HS-27A (cell line): ENCODE measurements at places on chromosomes 2 and 18.

- no peak for DNase-seq
Observed at GRCh38 chr18:41828137-41828536, 126.9 kb upstream of the PIK3C3 start.

DNA sequence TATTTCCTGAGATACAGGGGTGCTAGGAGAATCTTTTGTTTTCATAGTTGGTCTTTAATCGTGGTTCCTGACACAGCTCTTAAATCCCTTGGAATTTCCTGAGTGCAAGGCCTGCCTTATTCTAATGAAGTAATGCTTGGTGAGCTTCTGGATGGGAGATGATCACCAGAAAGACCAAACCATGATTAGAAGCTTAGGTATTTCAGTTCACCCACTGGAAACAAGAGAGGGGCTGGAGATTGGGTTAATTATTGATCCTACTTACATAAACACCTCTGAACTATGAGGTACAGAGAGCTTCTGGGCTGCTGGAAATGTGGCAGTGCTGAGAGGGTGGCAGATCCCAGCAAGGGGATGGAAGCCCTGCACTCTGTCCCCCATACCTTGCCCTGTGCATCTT lies 406.8 kb downstream of the THSD7B start:
- peak; percentile 72 for DNase-seq

- DNase-seq = no peak
Observed at GRCh38 chr2:189657867-189658266, 3.4 kb upstream of the ASNSD1 start.

DNA sequence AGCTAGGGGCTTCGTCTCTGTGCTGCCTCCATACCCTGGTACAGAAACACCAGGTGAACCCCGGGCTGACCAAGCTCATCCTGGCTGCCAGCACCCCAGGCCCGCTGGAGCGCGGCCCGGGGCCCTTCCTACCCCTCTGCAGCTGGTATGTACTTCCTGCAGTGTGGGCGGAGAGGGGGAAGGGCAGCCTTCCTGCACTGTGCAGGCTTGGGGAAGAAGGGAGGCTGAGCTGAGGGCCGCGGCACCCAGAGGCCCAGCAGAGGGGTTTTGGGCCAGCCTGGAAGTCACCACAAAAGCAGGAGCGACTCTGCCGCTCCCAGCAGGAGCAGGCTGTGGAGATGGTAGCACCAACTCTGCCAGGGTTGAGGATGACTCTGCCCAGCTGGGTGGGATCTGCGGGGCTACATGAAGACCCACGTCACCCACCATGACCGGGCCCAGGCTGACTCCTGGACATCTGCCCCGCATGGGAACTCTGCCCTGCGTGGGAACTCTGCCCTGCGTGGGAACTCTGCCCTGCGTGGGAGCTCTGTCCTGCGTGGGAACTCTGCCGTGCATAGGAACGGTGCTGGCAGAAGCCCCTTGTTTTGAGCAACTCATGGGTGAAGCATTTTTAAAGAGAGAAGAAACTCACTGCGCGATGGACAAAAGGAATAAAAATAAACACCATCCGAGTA lies 273.3 kb downstream of the NDUFA10 start:
- DNase-seq = no peak

DNA sequence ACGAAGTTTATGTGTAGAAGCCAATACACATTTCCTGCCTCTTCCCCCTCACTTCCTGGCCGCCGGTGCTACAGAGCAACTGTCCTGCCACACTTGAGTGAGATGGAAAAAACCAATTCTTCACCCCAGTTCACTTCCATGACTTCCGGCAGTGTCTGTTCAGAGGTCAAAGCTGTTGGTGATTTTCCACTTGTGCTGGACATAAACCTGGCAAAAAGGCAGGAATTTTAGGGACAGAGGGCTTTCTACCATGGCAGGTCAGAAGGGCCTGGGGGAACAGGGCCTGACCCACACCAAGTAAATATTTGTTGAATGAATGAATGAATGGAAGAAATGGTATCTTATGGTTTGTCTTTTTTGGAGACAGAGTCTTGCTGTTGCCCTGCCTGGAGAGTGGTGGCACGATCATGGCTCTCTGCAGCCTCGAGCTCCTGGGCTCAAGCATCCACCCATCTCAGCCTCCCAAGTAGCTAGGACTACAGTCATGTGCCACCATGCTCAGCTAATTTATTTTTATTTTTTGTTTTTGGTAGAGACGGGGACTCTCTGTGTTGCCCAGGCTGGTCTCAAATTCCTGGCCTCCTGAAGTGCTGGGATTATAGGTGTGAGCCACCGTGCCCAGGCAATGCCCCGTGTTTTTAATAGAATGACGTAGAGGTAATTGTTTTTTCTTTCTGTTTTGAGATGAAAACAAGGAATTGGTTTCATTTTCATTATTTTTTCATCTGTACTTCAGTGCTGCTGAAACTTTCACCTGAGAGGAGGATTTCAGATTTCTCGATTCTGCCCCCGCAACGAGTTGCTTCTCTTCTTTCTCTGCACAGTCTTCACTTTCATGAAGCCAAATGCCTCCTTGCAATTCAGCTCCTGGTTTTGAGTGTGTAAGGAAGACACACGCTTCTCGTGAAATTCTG lies 48.0 kb upstream of the LPIN2 start:
- no peak for DNase-seq

DNA sequence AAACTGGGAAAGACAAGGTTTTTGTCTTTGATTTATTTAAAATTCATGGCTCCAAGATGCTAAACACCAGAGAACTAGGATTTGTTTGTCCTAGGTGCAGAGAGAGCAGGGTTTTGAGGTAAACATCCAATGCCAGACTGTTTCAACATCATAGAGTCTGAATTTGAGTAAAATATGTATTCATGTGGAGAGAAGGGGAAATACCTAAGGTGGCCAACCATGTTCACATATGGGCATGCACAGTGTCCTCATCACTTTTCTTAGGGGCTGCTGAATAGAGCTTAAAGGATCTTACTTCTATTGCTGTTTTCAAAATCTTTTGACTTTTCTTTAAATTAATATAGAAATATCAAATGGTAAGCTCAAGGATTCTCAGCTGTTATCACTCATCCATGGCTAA lies 287.0 kb upstream of the CCDC68 start:
- DNase-seq = no peak

DNA sequence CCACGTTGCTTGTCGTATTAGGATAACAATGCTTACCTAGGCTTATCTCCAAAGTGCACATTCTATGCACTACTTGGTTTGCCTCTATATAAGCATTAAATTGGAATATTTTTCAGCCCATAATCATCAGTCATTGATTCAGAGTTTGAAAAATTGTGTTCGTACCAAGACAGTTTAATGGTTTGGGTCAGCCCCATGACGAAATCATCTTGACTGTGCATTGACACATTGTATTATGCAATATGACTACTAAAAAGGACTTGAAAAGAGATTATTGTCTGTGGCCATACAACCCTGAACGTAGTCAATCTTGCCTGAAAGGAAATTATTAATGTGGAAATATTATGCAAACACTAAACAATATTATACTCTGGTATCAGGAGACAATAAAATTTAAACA lies 141.3 kb downstream of the EML6 start:
- DNase-seq = no peak

DNA sequence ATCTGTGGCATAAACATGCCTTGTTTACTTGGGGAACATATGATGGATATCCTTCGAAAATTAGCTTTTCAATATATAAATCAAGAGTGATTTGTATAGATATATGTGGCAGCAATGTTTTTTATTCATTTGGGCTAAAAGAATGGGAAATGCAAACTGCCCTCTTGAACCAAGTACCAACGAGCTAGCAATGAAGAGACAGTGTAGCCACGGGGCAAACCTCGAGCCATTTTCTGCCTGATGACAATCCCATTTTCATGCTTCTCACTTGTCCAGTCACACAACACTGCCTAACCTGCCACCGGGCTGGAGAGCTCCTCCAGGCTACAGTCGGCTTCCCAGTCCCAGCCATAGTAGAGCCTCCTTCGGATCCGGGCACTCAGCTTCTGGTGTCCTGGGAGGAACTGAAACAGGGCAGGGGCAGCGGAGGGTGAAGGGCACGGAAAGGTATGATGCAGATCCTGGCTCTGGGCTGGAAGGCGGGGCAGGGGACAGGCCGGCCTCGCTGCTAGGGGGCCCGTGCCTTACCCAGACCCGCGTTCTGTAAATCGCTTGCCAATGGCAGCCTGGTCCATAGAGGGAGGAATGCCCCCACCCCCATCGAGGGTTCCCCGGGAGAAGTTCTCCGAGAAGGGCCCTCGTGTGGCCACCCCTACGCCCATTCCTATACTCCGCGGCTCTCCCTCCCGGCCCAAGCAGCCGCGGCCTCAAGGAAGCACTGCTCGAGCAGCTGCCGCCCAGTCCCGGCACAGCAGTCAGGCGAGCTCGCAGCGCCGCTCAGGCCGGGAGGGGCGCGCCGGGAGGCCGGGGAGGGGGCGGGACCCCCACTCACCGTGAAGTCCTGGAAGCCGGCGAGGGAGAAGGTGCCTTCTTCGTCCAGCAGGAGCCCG lies 552 bp downstream of the CNPPD1 start:
- DNase-seq = no peak

DNA sequence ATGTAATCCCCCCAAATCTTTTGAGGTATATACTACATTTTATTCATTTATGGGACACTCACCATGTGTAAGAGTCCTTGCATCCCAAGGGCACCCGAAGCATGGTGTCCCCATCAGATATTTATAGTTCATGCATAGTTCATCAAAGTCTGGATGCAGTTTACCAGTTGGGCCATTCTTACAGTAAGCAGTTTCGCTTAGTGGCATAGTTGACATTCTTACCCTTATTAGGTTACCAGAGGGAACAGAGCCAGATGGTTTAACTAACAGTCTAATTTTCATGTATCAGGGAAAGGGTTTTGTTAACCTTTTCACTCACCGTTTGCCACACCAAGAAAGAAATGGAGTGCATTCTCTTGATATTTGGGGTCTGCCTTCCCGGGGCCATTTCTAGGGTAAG lies 7.1 kb downstream of the ZNF407 start:
- no peak for DNase-seq

DNA sequence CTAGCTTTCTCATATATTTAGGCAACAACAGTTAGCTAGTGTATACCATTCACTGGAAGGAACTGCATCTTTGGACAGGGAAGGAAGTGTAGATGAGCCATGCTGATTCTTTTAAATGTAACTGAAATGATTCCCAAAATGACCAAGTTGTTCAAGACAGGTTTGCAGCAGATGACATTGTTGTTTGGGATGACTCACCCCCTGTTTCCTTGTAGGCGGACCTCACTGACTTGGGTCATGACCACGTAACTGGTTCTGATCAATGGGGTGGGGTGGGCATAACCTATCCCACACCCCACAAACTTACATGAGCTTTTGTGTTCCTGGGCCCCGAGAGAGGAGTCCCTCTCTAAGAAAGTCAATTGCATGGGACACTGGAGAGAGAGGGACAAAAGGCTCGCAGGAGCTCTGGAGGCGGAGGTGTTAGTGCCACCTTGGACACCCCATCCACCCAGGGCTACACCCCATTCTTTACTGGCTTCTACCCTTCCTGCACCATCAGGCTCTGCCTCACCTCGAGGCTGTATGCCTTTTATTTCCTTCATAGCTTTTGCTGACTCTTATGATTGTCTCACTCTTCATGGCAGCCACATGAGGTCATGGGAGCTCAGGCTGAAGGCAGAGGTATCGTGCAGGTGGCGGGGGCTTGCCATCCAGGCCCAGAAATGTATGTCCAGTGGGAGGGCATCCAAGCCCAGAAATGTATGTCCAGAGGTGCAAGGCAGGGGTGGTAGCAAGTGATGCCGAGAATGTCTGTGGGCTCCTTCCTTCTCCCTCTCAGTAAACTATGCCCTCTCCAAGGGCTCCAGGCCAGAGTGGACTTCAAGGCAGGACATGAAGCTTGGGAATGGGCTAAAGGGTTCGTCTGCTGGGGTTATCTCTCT lies 108.0 kb downstream of the TWIST2 start:
- DNase-seq = no peak

- DNase-seq = no peak
Observed at GRCh38 chr2:3645745-3646389, 12.1 kb upstream of the ALLC start.

- no peak for DNase-seq
Observed at GRCh38 chr2:100409975-100410647, 7.4 kb downstream of the CHST10 start.

DNA sequence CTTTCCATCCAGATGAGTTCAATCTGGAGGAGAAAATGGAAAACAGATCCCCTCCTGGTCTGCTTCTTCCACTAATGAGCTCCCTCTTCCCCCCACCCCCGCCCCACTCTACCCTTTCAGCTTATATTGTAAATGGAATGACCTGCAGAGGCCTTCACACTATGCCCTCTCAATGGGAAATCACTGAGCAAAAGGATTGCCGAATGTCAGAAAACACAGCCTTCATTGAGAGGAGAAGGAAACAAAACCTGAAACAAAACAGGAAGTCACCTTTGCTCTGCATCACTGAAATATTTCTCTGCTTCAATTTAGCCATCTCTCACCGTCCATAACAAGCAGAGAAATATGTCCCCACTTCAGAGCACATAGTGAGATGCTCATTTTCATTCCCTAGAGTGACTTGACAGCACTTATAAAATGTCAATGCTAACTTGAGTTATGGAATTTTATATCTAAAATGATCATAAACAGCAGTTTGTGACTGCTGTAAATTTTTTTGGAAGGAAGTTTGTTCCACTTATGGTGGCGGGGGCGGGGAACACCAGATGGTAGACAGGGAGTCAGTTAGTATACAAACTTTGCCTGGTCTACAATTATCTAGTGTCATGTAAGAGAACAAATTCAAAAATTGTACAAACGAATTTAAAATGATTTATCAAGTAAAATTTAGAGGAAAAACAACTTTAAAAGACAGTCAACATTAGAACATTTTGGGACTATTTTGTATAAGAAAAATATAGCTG lies 1.8 kb upstream of the FRZB start:
- DNase-seq = no peak

GRCh38 chr2:236960531-236960930 lies 125.2 kb upstream of the COPS8 start:
- no peak for DNase-seq

- DNase-seq = no peak
Observed at GRCh38 chr2:72562451-72563153, 263.2 kb downstream of the EXOC6B start.

DNA sequence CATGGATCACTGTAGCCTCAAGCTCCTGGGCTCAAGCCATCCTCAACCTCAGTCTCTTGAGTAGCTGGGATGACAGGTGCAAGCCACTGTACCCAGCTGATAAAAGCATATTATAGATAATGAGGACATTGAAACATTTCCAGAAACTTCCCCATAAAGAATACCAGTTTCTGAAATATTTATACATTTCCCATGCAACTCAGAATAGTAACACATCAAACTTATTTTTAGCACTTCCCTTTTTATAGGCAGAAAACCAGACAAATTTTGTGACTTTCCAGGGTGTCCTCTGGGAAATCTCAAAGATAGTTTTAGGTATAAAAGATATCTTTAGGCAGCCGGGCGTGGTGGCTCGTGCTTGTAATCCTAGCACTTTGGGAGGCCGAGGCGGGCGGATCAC lies 25.1 kb upstream of the DPYSL5 start:
- no peak for DNase-seq

DNA sequence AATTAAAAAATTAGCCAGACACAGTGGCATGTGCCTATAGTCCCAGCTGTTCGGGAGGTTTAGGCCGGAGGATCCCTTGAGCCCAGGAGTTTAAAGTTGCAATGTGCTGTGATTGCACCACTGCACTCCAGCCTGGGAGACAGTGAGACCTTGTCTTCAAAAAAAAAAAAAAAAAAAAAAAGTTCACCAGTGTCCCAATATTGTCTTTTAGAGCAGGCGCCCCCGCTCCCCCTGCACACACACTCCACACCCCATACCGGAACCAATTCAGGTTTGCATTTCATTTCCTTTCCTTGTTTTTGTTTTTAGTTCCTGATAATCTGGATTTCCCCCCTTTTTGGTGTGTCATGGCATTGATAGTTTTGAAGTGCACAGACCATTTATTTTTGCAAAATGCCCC lies 10.4 kb downstream of the TMEM87B start:
- no peak for DNase-seq

- DNase-seq = no peak
Observed at GRCh38 chr2:242056026-242056425, 186.5 kb downstream of the RTP5 start.
